Mesothelial cell of epicardium (in vitro differentiated cells): ENCODE measurements at places on chromosomes 6 and 20. TPM values are rescaled to one million over a fixed set of nuclear protein-coding genes. Genes with fewer than 3 reads are reported as not detected.
A peak's percentile ranks its signal among the peaks of the same experiment; 100 is the strongest.

- no peaks in the 10 kb centered on the region for H3K4me1 ChIP-seq
- H3K36me3 ChIP-seq, result no peaks in the 10 kb centered on the region
- H3K27ac ChIP-seq, result no peak overlapping the region
- H3K4me3 ChIP-seq, result no peak overlapping the region
Measured at GRCh38 chr20:61698598-61699494, 366.8 kb downstream of the TAF4 start.

- no peaks in the 10 kb centered on the region for H3K4me1 ChIP-seq
- DNase-seq, result no peak
- no peak overlapping the region for H3K27ac ChIP-seq
- H3K27me3 ChIP-seq, result no peaks in the 10 kb centered on the region
Measured at GRCh38 chr6:70551566-70551965, 15.2 kb upstream of the SDHAF4 start.

DNA sequence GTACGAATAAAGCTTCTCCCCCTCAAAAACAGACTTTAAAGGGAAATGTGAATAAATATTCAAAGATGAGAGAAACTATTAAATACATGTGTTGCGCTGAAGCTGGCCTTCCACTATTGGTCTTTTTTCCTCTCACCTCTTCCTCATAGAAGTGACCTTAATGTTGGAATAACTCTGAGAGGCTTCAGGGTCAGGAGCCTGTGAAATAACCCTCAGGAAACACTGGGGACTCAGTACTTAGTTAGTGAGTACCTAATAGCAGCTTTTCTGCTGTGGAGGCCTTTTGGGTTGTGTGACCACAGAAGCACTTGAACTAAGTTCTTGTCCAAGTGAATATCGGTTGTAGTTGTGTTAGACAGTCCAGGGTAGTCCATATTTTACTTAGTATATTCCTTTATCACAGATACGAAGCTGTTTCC lies 799 bp upstream of the SHPRH start:
- DNase-seq, result no peak
- peaks cover 12% of the 10 kb centered on the region for H3K27me3 ChIP-seq
- peaks cover 27% of the 10 kb centered on the region for H3K4me1 ChIP-seq
- peak overlapping the region; percentile 97 for H3K27ac ChIP-seq
- H3K4me3 ChIP-seq, result peak overlapping the region; percentile 99

- no peak for DNase-seq
- peak overlapping the region; percentile 66 for H3K27ac ChIP-seq
- H3K4me3 ChIP-seq, result peak overlapping the region; percentile 18
- H3K27me3 ChIP-seq, result no peaks in the 10 kb centered on the region
Measured at GRCh38 chr6:161444464-161444863, 170.6 kb upstream of the AGPAT4 start.

DNA sequence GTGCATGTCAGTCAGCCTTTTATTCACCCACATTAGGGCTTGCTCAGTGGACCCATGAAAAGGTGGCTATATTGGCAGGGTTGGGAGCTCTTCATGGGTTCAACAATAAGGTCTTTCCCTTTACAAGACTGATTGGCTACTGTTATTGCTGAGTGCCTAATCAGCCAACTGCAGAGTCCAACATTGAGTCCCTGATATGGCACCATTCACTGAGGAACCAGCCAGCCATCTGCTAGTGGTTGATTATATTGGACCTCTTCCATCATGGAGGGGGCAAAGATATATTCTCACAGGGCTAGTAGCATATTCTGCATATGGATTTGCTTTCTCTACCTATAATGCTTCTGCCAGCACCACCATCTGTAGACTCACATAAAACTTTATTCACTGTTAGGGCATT lies 69.9 kb downstream of the CDKAL1 start:
- no peak for DNase-seq
- no peak overlapping the region for H3K4me3 ChIP-seq
- H3K4me1 ChIP-seq, result peaks cover 12% of the 10 kb centered on the region
- H3K27me3 ChIP-seq, result no peaks in the 10 kb centered on the region

DNA sequence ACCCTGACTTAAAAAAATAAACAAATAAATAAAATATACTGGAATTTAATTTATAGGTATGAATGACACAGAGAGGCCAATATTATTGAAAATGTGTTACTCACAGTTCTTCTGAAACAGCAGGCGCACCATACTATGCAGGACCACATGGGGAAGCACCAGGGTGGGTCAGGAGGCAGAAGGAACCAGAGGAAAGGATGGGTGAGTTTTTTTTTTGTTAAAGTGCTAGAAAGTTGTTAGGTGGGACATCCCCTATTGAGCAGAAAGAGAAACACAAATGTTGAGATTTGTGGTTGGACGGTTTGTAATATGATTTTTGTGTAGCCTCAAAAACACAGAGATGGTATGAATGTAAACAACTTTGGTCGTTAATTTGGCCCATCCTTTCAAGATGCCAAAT lies 26.0 kb downstream of the PTPRA start:
- no peak overlapping the region for H3K27ac ChIP-seq
- H3K4me1 ChIP-seq, result no peaks in the 10 kb centered on the region
- no peak for DNase-seq
- peaks cover 16% of the 10 kb centered on the region for H3K36me3 ChIP-seq

- H3K27ac ChIP-seq, result no peak overlapping the region
- H3K27me3 ChIP-seq, result no peaks in the 10 kb centered on the region
- peak; percentile 49 for DNase-seq
- H3K4me3 ChIP-seq, result no peak overlapping the region
- peaks cover 3% of the 10 kb centered on the region for H3K4me1 ChIP-seq
- H3K36me3 ChIP-seq, result peaks cover 9% of the 10 kb centered on the region
Measured at GRCh38 chr6:33700391-33701050, 11.0 kb downstream of the UQCC2 start.

DNA sequence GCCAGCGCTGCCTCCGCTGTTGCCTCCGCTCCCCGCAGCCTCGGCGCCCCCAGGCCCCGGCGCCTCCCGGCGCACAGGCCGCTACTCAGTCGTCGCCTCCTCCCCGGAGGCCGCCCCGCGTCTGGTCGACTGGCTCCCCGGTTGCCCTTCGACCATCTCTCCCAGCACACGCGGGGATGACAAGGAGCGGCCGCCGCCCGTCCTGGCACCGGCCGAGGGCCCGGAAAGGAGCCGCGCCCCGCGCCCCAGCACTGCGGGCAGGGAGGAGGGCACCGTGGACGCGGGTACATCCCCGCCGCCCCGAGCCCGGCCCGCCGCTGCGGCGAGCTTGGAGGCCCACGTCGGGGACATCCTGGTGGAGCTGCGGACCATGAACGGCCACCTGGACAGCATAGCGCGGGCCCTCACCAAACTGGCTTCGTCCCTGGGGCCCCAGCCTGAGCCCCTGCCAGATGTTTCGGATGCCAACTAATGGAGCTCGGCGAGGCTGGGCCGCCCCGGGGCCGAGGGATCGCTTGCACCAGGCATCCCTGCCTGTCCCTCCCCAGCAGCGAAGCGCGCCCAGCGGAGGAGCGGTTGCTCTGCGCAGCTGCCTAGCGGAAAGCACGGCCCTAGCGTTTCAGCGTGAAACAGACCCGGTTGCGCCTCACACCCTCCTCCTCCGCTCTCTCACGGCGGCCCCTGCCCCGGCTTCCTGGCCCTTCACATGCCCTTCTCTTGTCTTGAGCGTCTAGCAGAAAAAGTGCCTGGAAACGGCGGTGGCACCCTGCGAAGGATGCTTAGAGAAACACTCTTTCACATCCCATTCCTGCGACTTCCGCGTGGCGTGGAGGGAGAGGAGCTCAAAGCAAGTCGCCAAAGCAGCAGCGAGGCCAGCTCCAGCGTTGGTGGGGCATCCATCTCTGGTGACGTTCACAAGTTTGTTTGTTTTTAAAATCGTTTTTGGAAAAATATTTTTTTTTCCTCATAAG lies 285.8 kb upstream of the SUPT3H start:
- H3K27ac ChIP-seq, result no peak overlapping the region
- peaks cover 5% of the 10 kb centered on the region for H3K4me1 ChIP-seq
- no peak for DNase-seq
- peaks cover 77% of the 10 kb centered on the region for H3K27me3 ChIP-seq
- H3K36me3 ChIP-seq, result no peaks in the 10 kb centered on the region

DNA sequence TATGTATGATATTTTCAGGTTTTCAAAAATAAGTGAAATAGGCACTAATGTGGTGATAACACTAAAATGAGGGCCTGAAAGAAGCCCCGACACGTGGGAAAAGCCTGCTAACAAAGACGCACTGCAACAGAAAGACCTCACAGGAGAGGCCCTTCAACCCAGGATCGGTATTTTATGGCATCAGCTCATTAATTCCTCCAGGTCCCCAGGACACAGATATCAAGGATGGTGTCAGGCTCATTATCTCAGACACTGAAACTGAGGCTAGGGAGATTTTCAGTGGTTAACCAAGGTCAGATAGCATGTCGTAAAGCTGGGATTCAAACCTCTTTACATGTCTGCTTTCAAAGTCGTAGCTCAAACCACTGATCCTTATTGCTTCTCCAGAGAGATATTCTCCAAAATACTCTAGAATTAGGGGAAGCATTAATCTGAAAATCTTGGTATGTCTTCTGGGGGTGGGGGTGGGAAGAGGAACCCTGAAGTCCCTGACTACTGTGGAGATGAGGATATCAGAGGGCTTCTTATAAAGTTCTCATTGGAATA lies 64.1 kb downstream of the PPP1R3G start:
- H3K4me3 ChIP-seq, result no peak overlapping the region
- H3K4me1 ChIP-seq, result peaks cover 43% of the 10 kb centered on the region
- no peak overlapping the region for H3K27ac ChIP-seq
- H3K27me3 ChIP-seq, result no peaks in the 10 kb centered on the region
- no peak for DNase-seq
- H3K36me3 ChIP-seq, result no peaks in the 10 kb centered on the region

GRCh38 chr6:118325220-118325860 lies 222.8 kb upstream of the PLN start:
- peaks cover 24% of the 10 kb centered on the region for H3K4me1 ChIP-seq
- no peaks in the 10 kb centered on the region for H3K27me3 ChIP-seq
- no peak for DNase-seq
- no peak overlapping the region for H3K4me3 ChIP-seq

DNA sequence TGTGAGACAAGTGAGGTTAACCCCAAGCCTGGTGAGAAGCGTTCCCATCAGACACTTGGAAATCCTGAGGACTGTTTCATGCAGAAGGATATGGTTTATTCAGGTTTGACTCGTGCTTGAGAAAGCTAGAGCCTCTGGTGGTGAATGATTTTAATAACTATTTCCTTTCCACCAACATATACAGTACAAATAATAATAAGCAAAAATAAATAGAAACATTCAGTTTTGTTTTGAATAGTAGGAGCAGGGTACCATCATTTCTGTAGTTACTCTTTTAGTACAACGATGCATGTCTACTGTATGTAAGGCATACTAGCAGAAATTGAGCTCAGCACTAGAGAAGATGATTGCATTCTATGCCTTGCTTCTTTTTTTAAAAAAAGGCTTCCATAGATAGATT lies 33.5 kb downstream of the PLG start:
- no peak for DNase-seq
- no peaks in the 10 kb centered on the region for H3K36me3 ChIP-seq
- no peak overlapping the region for H3K27ac ChIP-seq
- no peak overlapping the region for H3K4me3 ChIP-seq
- H3K4me1 ChIP-seq, result no peaks in the 10 kb centered on the region

GRCh38 chr6:167046861-167047495 lies 47.8 kb downstream of the CEP43 start:
- no peak overlapping the region for H3K27ac ChIP-seq
- no peaks in the 10 kb centered on the region for H3K4me1 ChIP-seq
- no peak for DNase-seq
- H3K36me3 ChIP-seq, result peaks cover 11% of the 10 kb centered on the region
- no peak overlapping the region for H3K4me3 ChIP-seq

GRCh38 chr20:3697588-3698305 lies 14.7 kb downstream of the SIGLEC1 start:
- peaks cover 2% of the 10 kb centered on the region for H3K4me1 ChIP-seq
- DNase-seq, result no peak
- H3K36me3 ChIP-seq, result no peaks in the 10 kb centered on the region
- no peak overlapping the region for H3K4me3 ChIP-seq

DNA sequence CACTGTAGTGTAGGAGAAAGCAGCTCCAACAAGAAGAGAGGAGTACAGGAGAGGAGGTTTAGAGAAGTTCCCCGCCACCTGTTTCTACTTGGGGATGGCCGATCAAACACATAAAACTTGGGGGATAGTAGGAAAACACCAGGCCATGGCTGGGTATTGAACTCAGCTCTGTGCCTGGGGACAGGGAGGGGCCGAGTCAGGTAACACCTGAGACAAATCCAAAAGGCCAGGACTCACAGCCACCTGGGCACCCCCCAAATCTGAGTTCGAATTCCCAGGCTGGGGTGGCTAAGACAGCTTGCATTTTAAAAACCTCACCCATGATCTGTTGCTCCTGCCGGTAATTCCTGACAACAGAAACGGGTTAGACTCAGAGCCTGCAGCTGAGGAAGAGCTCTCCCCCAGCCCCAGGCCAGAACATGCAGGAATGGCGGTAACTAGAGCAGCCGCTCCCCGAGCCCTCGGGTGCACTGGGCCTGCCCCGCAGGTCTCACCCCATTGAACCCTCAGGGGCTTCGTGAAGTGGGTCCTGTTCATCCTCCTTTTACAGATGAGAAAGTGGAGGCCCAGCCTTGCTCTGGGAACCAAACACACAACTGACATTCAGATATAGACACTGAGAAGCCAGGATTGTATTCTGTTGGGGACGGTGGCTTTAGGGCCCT lies 61.0 kb downstream of the TCP11 start:
- DNase-seq, result no peak
- H3K4me3 ChIP-seq, result no peak overlapping the region
- no peaks in the 10 kb centered on the region for H3K27me3 ChIP-seq

DNA sequence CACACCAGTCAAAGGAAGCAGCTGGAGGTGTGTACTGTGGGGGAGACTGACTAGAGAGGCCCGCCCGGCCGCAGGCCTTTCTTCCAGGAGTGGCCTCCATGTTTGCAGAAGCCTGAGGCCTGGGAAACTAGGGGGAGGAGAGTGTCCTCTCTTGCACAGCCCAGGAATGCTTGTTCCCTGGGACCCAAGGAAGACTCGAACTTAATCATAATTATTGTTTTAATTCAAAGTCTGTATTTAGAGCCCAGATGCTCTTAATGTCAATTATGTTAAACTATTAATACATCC lies 23.1 kb downstream of the BNIP5 start:
- H3K4me1 ChIP-seq, result peaks cover 7% of the 10 kb centered on the region
- no peak for DNase-seq
- no peaks in the 10 kb centered on the region for H3K36me3 ChIP-seq
- H3K4me3 ChIP-seq, result no peak overlapping the region

- no peaks in the 10 kb centered on the region for H3K27me3 ChIP-seq
- no peak for DNase-seq
- peaks cover 9% of the 10 kb centered on the region for H3K4me1 ChIP-seq
- H3K27ac ChIP-seq, result no peak overlapping the region
Measured at GRCh38 chr6:144179237-144179636, 28.9 kb downstream of the STX11 start.

DNA sequence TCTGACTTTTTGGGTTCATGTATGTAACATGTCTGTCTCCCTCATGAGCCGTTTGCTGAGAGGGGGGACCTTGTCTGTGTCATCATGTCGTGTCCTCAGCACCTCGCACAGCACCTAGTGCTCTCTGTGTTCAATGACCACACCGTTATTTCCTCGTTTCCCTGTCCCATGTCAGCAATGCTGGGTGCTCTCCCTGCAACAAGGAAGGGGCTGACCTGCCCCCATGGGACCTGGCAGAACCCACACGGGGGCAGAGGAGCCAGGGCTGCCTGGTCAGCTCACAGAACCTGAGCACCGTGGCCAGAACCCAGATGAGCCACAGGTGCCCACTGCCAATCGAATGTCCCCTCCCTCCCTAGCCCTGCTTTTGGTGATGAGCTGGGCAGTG lies 7.3 kb downstream of the ADA start:
- DNase-seq, result no peak
- H3K27ac ChIP-seq, result peak overlapping the region; percentile 87
- H3K27me3 ChIP-seq, result no peaks in the 10 kb centered on the region
- H3K4me3 ChIP-seq, result no peak overlapping the region

CAGE1 gene
- total RNA-seq, result 0.09 to 0.18 TPM (median 0.09 TPM) in 3 replicates

HAO1 gene
- total RNA-seq, result not detected in 3 replicates

DNAH8 gene
- 0.02 to 0.25 TPM in 2 of 3 replicates, not detected in the other for total RNA-seq

NKAIN4 gene
- total RNA-seq, result 16.1 to 18.4 TPM (median 16.8 TPM) in 3 replicates

ZFP57 gene
- 0.11 TPM in 2 of 3 replicates, not detected in the other for total RNA-seq
